Vagina (tissue), 2 donors: ENCODE measurements at places on chromosomes 4 and X.

- no peak overlapping the region for H3K4me3 ChIP-seq
- no peaks in the 10 kb centered on the region for H3K27me3 ChIP-seq
- no peak for DNase-seq
Measured at GRCh38 chrX:111352424-111352823, 59.6 kb downstream of the DCX start.

- H3K4me3 ChIP-seq: no peak overlapping the region
- H3K36me3 ChIP-seq: no peaks in the 10 kb centered on the region
- H3K4me1 ChIP-seq: no peaks in the 10 kb centered on the region
- no peak for DNase-seq
Measured at GRCh38 chrX:83658731-83659130, 150.6 kb downstream of the POU3F4 start.

- no peak for DNase-seq
- H3K36me3 ChIP-seq: no peaks in the 10 kb centered on the region
- peaks cover 7% of the 10 kb centered on the region for H3K4me1 ChIP-seq
- H3K27ac ChIP-seq: no peak overlapping the region
Measured at GRCh38 chr4:85725721-85726170, 250.8 kb downstream of the ARHGAP24 start.

GRCh38 chr4:126766241-126766640 is 866.5 kb upstream of the INTU start:
- H3K27ac ChIP-seq: no peak overlapping the region
- no peaks in the 10 kb centered on the region for H3K27me3 ChIP-seq
- H3K4me1 ChIP-seq: no peaks in the 10 kb centered on the region
- no peak overlapping the region for H3K4me3 ChIP-seq
- H3K36me3 ChIP-seq: no peaks in the 10 kb centered on the region
- DNase-seq: no peak

DNA sequence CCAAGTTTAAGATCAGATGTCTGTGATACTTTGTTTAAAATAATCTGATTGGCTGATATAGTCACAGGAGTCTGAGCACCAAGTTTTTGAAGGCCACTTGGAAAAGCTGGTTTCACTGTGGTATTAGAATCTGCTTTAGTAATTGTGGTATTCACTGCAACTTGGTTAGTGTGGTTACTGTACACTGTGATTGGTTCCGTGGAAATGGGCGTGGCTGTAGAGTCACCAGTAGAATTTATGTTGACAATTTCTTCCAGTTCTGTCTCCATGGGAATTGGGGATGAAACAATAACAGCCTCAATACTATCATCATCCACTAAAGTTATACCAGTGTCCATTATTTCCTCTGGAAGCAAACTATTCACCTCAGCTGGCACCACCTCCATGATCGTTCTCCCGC is 26.2 kb downstream of the LIN54 start:
- no peaks in the 10 kb centered on the region for H3K4me1 ChIP-seq
- DNase-seq: no peak
- H3K27me3 ChIP-seq: no peaks in the 10 kb centered on the region
- H3K36me3 ChIP-seq: no peaks in the 10 kb centered on the region
- H3K4me3 ChIP-seq: no peak overlapping the region

- no peak overlapping the region for H3K4me3 ChIP-seq
- H3K27ac ChIP-seq: no peak overlapping the region
- peaks cover 19% of the 10 kb centered on the region for H3K4me1 ChIP-seq
- no peak for DNase-seq
- no peaks in the 10 kb centered on the region for H3K36me3 ChIP-seq
Measured at GRCh38 chr4:8163026-8163425, 4.4 kb upstream of the ABLIM2 start.

DNA sequence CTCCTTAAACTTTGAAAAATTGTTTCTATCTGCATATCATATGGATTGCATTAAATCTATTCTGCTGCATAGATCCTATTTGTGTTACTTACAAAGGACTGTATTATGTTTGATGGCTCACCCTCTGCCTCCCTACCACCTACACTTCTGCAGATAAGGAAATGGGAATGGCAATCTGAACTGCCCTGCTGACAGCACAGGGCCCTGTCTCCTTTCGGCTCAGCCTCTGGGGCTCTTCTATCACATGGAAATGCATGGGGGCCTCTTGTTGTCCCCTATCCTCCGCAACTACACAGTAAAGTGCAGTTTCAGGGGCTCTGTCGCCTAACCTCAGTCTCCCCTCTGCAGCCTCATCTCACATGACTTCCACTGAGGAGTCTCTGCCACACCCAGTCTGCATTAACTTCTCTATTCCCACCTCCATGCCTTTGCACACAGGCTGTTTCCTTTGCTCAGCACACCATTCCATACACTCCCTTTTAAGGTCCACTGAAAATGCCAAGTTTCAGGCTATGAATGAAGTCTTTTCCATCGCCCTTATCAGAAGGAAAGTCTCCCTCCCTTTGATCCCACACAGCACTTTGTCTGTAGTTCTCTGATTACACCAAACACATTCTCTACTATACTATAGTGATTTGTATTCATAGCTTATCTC is 12.5 kb downstream of the RELL1 start:
- H3K4me1 ChIP-seq: peaks cover 48% of the 10 kb centered on the region
- no peak for DNase-seq
- no peaks in the 10 kb centered on the region for H3K36me3 ChIP-seq
- no peak overlapping the region for H3K4me3 ChIP-seq
- H3K27me3 ChIP-seq: no peaks in the 10 kb centered on the region

DNA sequence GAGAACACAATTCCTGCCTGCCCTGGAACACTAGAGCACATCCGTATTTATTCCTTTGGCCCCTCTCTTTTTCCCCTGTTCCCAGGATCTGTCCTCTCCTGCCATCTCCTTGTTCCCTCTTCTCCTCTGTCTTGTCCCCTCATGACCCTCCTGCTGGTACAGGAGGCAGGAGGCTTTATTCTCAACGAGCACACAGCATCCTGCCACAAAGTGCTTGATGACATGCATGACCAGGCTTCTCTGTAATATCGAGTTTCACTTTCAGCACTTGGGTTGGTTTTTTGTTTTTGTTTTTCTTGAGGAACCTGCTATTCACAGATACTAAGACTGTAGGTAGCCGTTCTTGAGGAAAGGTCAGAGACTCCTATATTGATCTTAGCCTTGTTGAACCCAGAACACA is 35.3 kb downstream of the NALF2 start:
- no peak overlapping the region for H3K27ac ChIP-seq
- no peak for DNase-seq
- no peak overlapping the region for H3K4me3 ChIP-seq
- no peaks in the 10 kb centered on the region for H3K4me1 ChIP-seq
- H3K27me3 ChIP-seq: no peaks in the 10 kb centered on the region
